ENCODE measurements at places on chromosomes 12 and 14.

DNA sequence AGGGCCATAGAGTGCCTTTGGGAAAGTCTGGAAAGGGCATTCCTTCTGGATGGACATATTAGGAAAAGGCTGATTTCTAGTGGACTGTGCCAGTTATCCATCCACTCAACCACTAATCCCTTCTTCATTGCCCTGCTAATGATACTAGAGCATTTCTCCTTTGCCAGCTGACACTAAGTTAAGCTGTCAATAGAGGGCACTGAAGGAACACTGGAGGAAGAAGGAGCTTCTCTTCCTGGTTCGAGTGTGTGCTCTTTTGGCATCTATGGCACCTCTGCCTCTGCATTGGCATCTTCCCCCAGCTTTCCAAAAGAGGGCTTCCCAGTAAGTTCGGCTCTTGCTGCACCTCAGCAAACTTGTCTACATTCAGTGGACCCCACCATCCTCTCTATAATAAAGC, 165.4 kb downstream of the DERA start:
- DNase-seq, result no peak

GRCh38 chr14:61258985-61259384, 22.2 kb downstream of the TMEM30B start:
- DNase-seq, result no peak

DNA sequence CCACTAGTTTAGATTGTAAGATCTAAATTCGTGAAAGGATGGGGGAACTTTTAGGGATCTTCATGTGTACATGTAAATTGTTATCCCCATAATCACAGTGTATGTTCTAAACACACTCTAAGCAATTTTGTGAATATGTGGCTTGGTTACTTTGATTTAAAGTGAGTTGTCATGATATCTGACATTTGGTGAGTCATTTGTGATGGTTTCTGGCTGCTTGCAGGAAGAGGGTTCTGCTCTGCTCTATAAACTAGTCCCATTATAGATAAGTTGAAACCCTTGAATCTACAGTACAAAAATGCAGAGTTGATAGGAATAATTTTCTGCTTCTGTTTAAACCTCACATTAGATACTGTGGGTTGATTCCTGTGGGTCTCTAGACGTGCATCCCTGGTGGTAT, 14.8 kb downstream of the GUCY2C start:
- no peak for DNase-seq

GRCh38 chr14:52733824-52734223, 3.9 kb downstream of the STYX start:
- no peak for DNase-seq

- DNase-seq, result no peak
Observed at GRCh38 chr12:111201036-111201435, 167.9 kb downstream of the PHETA1 start.

- no peak for DNase-seq
Observed at GRCh38 chr12:3863756-3864155, 9.4 kb downstream of the PARP11 start.

DNA sequence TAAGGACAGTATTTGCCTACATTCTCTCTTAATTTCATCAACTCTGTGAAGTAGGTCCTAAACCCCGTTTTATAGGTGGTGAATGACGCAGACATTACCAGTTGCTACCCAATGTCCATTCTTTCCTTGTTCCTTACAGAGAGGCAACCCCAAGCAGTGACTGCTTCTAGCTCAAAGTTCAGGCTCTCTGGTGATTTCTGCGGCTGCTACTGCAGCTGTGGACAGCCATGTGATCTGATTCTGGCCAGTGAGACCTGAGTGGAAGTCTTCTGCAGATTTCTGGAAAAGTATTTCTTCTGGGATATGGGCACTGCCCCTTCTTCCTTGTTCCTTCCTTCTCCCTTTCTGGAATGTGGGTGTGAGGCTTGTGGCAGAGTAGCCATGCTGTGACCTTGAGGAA, 82.9 kb downstream of the ARF6 start:
- no peak for DNase-seq

- DNase-seq, result no peak
Observed at GRCh38 chr14:94123296-94123695, 6.1 kb downstream of the IFI27L2 start.

- no peak for DNase-seq
Observed at GRCh38 chr12:67681105-67681778, 32.7 kb downstream of the DYRK2 start.

- no peak for DNase-seq
Observed at GRCh38 chr12:124153392-124153791, 141.5 kb upstream of the RFLNA start.

GRCh38 chr14:55129086-55129427, at the start of gene LGALS3:
LGALS3 (plus strand) TSS chr14:55129252; CDS start chr14:55137374, 8,122 bp downstream.
- DNase-seq, result no peak

DNA sequence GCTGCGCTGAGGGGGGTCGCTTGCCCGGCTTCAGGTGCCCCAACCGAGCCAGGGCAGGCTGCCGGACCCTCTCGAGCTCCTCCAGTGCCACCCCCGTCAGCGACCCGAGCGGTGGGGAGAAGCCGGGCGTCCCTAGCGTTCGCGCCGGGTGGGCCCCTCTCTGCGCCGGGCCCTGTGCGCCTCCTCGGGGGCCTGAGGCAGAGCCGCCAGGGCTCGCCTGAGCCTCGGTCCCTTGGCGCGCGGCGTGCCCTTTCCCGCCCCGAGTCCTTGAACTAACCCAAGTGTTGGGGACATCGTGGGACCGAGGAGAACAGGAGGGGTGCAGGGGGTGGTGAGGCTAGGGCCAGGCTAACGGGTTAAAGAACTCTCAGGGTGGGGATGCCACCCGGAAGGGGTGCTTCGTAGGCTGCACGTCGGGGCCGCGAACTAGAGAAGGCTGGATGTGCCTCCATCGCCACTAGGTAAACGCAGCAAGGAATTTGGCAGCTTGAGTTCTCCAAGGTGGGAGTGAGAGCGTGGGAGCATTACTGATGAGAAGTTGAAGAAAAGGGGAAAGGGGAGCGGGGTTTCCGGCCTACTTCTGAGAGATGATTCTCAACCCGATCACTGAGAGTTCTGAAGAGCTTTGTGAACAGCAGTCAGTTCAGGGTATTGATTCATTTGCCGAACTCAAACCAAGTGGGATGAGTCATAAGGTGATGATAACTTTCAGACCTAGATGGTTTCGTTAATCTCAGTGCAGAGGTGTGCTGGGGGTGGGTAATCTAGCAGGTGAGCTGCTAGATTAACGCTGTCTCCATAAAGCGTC, 618 bp downstream of the RNF34 start:
- DNase-seq, result peak; percentile 14

DNA sequence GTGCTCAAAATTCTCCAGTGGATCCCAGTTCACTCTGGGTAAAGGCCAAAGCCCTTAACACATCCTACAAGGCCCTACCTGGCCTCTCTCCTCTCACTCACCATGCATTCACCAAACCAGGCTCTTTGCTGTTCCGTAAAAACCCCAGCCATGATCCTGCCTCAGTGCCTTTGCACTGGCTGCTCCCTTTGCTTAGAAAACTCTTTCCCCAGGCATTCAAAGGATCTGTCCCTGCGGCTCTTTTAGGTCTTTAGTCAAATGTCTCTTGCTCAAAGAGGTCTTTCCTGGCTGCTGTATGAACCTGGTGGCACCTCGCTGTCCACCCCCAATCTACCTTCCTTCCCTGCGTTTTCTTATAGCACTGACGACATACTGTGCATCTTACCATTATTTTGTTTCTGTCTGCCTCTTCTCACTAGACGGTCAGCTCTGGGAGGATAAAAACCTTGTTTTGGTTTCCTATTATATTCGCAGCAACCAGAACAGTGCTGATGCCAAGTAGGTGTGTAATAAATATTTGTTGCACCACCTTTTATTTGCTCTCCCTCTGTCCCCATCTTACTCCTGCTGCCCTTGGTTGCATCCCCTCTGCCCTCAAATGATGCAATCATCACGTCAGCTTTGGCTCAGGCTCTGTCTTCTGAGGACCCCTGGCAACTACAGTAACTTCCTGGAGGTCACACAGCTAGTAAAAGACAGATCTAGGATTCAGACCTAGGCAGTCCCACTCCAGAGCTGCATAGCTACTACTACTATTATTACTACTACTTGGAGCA, 23.8 kb upstream of the DICER1 start:
- DNase-seq, result no peak

GRCh38 chr14:34003082-34003668, 52.3 kb upstream of the EGLN3 start:
- no peak for DNase-seq

- DNase-seq, result no peak
Observed at GRCh38 chr12:30999723-31000122, 73.2 kb downstream of the TSPAN11 start.

DNA sequence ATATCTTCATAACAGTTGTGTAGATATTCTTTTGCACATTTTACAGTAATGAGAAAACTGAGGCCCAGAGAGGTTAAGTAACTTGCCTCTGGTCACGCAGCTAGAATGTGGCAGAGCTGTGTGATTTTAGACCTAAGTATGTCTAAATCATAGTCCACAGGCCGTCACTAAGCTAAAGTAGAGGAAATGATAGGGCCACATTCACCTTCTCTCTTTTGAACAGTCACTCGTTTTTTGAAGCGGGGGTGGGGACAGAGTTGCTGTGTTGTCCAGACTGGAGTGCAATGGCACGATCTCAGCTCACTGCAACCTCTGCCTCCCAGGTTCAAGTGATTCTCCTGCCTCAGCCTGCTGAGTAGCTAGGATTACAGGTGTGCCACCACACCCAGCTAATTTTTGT, 68.5 kb downstream of the RASSF3 start:
- DNase-seq, result no peak

GRCh38 chr12:82793751-82794281, 107.1 kb downstream of the TMTC2 start:
- DNase-seq, result no peak

- DNase-seq, result no peak
Observed at GRCh38 chr14:30521899-30522736, 36.8 kb upstream of the G2E3 start.

DNA sequence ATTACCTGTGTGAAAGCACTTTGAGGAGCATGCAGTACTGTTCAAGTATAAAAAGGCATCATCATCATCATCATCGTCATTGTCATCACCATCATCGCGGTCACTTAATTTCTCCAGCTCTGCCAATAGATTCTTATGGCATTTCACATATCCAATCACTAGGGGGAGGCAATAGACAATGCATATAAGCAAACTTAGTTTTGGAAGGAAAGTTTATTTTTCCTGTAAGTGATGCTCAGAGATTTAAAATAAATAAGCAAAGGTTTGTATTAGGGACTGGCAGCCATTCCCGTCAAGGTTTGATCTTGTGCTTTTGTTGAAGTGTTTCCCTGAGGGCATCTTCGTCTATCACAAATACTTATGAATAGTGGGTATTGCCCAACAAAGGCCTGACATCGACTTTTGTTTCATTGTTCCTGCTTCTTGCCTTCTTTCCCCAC, 127.4 kb downstream of the KTN1 start:
- DNase-seq, result no peak

DNA sequence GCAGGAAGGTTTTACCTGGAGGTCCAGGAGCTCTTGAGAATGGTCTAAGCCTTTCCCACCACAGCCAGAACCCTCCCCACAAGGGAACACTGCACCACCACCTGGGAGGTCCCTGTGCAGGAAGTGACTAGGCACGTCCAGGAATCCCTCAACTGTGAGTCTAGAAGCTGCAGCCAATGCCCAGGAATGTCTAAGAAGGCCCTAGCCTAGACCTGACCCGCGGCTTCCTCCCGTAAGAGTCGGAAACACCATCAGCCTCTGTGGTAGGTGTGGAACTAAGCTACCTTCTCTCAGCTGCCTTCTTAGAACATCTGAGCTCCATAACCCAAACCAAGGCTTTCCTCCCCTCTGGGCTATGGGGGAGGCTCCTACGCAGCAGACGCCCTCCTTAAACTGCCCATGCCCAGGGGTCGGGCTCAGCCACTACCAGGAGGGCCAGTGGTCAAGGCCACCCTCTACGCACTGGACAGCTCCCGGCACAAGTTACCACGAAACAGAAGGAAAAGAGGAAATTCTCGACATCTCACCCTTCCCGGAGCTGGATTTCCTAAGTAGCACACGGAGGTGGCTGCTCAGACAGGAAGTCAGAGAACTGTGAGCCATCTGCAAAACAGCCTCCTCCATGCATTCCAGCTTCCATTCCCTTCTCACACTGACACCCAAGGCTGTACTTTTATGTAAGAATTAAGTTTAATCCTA, 25.5 kb downstream of the ZFYVE21 start:
- no peak for DNase-seq

DNA sequence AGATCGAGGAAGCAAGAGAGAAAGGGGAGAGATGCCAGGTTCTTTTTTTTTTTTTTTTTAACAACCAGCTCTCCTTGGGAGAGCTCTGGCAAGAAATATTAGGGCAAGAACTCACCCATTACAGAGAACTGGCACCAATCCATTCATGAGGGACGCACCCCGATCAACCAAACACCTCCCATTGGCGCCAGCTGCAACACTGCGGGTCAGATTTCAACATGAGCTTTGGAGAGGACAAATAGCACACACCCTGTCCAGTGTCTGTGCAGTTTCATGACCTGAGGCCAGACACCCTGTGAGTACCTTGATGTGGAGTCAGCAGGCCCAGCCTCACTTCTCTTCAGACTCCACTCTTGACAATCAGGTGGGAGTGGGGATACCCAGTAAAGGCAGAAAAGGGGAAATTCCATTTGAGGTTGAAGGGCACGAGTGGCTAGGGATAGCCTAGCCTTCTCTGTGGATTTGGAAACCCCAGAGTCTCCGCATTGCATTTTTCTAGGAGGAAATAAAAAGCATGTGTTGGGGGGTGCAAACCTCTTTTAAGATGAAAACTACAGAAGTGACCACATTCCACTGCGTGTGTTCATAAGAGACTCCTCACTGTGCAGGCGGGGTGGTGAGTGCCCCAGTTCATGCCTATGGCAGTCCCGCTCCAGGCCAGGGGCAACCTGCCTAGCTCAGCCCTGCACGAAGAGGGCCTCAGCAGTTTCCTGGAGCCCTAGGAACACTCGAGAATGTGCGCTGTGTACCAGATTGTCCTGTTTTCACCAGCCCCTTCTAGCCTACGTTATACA, 42.4 kb upstream of the GPATCH2L start:
- DNase-seq, result no peak

DNA sequence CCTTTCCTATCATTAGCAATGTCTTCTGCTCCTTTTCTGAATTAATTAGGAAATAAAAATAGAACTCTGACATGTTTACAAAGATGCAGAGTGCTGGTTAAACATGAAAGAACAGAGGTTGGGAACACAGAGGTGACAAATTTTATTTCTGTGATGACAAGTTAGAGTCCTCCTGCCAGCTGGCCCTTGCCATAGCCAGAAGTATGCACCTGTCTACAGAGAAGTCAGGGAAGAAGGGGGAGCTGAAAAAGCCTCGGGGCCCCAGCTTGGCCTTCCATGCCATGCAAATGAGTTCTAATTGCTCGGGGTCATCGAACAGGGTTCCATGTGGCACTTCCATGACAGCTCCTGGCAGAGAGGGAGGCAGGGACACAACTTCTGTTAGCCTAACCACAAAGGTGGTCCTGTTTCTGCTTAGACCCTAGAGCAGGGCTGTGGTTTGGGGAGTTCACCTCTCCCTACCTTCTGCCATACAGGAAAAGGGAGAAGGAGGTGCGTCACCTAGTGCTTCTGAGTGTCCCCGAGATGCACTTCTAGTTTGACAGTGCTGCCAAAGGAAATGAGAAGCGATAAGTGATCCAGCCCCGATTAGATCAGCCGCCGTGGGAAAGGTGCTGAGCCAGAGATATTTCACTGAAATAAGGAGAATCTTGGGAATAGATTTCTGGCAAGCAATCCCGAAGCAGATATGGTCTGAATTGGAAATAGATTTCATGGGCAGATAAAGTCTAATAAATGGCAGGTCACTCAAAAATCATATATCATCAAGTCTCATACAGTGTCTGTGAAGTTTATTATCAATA, 155.8 kb upstream of the FOXN3 start:
- DNase-seq, result no peak

- no peak for DNase-seq
Observed at GRCh38 chr12:70157099-70157498, 86.1 kb upstream of the CNOT2 start.

Measured in stimulated activated CD8-positive, alpha-beta memory T cell treated with anti-CD3 and anti-CD28 coated beads, Interleukin-7, amount 100 ng/mL, for 1 hour (primary cell).